NCI-H446 treated with DMSO at 0.1 percent for 48 hours (cell line): ENCODE measurements at places on chromosomes 5 and 9.

DNA sequence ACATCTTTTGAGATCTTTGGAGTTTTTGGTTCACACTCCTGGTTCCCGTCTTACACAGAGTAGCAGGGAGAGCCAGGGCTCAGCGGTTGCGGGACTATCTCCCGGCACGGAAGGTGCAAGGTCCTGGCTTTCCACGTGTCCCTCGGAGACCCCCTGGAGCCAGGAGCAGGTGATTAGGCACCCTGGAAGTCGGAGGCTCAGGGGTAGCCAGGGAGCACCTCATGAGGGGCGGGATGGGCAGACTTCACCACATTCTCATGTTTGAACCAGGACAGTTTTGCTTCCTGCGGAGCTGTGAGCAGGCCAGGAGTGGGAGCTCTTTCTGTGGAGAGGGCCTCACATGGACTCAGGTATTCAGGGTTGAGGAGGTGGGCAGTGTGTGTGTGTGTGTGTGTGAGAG lies 273.7 kb upstream of the IRX1 start:
- no peak for DNase-seq

- no peak for DNase-seq
Observed at GRCh38 chr5:89930591-89931392, 478.8 kb downstream of the CETN3 start.

- DNase-seq, result no peak
Observed at GRCh38 chr9:126317513-126317912, 9.1 kb upstream of the MVB12B start.

DNA sequence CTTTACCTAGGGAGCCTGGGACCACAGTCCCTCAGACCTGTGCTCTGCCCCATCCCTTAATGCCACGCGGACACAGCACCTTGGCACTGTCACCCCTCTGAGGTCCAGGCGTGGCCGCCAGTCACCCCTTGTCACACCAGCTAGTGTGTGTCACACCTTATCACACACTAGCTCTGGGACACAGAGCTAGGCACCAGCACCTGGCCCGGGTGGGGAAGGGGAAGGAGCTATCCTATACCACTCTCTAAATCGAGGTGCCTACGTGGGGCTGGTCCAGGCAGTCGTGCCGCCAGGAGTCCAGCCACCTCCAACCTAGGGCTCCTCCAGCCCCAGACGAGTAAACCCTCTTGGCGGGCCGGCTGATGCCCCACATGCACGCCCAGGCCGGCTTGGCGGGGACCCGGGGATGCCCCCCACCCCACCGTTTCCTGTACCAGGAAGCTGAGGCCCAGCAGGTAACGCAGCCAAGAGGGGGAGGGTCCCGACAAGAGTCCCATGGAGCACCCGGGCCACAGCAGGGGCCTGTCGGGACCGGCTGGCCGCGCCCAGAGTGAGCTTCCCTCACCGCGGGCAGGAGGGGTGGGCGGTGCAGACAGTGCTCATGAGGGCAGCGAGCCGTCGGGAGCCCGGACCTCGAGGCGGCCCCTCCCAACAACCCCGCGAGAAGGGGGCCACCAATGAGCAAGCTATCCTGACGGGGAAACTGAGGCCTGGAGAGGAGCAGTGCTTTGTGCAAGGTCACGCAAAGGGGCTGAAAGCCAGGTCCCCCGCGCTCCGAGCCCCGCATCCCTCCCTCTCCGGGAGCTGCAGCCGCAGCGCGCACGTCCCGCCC lies 550 bp downstream of the CORO2A start:
- no peak for DNase-seq

GRCh38 chr9:93136011-93136440 lies 2.0 kb upstream of the NINJ1 start:
- no peak for DNase-seq

- no peak for DNase-seq
Observed at GRCh38 chr9:33172256-33173238, 5.4 kb upstream of the B4GALT1 start.

GRCh38 chr5:110386782-110387181 lies 339.7 kb downstream of the TMEM232 start:
- peak; percentile 40 for DNase-seq

DNA sequence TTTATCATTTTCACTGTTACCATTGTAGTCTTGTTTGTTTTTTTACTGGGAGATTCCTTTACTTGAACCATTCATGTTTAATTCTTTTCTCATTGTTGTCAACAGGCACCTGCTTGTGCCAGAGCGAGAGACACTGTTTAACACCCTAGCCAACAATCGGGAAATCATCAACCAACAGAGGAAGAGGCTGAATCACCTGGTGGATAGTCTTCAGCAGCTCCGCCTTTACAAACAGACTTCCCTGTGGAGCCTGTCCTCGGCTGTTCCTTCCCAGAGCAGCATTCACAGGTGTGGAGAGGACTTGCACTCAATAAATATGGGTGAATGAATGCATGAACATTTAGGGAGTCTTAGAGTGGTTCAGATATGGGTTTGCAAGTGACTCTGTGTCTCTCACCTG lies 37.5 kb downstream of the NUP214 start:
- no peak for DNase-seq

GRCh38 chr9:112061152-112061740 lies 113.9 kb downstream of the SUSD1 start:
- no peak for DNase-seq

- DNase-seq, result no peak
Observed at GRCh38 chr9:21661626-21662025, 140.8 kb upstream of the MTAP start.

GRCh38 chr9:114524247-114524681 lies 19.0 kb upstream of the WHRN start:
- DNase-seq, result no peak

DNA sequence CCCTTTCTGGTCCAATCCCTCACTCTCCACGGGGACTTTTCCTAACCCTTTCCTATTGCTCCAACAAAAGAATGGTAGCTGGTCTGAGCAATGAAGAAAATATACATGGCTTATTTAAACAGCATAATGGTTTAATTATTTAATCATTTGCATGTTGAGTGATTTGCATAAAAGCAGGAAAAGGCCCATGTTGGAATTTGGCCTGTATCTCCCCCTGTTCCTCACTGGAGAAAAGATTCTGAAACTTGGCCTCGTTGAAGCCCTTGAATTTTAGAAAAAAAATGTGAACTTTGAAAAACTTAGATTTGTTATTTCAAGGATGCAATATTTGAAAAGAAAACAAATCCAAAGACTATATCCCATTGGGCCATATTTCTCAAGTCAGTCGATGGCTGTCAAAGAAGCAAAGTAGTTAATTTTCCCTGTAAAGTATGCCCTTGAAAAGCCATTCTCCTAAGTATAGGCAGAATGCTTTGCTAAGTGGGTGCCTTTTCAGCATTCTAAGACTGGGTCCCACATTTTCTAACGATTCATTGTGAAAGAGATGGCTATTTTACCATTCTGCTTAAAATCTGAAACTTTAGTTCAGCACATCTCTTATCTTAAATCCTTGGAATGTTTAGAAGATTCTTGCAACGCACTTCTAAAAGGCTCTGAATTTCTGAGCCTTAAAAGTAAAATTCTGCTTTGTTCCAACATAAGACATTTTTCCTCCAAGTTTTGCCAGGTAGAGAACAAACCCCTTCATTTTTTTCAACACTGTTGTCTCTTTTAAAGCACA lies 428.8 kb downstream of the ARHGEF28 start:
- no peak for DNase-seq

GRCh38 chr5:95835682-95836385 lies 13.3 kb upstream of the GLRX start:
- no peak for DNase-seq

GRCh38 chr9:82539146-82539545 lies 523.8 kb downstream of the RASEF start:
- no peak for DNase-seq

DNA sequence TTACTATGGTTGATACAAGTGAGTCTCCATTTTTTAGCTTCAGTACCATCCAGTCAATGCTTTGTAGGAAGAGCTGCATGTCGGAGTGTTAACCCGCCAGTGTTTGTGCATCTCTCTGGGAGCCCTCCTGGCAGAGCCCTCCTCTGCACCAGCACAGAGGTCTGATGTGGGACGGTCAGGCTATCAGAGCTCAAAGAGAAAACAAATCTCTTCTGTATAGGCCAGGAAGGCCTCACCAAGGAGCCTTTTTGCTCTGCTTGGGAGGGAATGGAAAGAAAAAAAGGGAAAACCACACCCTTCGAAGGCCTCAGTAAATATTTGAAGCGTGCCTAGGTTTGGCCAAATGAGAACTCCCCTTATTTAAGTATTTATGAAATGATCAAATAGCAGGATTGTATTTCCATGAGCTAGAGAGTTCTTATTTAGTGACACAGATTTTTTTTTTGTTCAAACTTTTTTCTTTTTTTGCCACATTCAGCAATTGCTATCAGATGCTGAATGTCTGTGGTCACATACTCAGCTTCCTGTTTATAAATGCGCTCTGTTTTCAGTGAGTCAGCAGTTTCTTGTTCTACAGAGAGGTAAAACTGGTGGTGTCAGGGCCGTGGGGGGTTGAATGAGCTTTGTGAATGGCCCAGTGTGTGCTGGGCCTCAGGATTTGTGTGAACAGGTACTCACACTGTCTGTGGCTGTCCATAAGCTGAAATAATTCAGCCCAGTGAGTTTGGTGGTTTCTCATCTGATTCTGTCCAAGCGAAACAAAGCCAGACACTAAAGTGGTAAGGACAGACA lies 226.6 kb downstream of the SNX18 start:
- no peak for DNase-seq

DNA sequence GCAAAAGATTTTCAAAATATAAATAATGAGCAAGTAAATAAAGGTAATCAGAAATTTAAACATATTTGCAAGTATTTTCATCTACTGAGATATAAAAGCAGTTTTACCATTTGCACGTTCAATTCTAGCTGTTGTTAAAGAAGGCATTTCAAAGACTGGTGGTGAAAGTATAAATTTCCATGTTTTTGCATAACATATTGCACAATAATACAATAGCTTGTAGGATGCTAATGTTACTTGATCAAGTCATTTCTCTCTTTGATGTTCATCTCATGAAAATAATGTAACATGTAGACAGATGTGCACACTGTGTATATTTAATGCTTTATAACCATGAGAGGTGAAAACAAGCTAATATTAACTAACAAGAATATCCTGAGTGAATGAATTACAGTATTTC lies 651.9 kb downstream of the CDH9 start:
- DNase-seq, result no peak

DNA sequence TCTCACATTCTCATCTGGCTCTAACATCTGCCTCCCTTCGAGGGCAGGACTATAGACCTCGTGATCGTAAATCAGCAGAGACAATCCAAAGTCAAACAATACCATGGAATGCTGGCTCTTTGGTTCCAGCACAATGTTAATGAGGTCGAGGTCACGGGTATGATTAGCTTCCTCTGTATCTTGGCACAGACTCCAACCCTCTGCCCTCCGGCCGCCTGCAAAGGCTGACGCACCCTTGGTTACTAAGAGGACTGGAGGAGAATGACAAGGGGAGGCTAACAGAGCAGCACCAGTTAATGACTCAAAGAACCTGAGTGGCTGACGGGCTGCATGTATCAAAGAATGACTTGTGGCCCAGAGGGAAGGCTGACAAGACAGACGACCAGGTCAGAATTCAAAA lies 10.1 kb downstream of the LHFPL2 start:
- no peak for DNase-seq

GRCh38 chr9:8764051-8764450 lies 964.5 kb upstream of the DMAC1 start:
- no peak for DNase-seq

GRCh38 chr5:79795764-79796398 lies 106.2 kb downstream of the CMYA5 start:
- no peak for DNase-seq

GRCh38 chr9:6845880-6846279 lies 88.1 kb downstream of the KDM4C start:
- DNase-seq, result no peak

GRCh38 chr5:93503598-93504067 lies 77.4 kb downstream of the NR2F1-AS1 start:
- DNase-seq, result no peak

DNA sequence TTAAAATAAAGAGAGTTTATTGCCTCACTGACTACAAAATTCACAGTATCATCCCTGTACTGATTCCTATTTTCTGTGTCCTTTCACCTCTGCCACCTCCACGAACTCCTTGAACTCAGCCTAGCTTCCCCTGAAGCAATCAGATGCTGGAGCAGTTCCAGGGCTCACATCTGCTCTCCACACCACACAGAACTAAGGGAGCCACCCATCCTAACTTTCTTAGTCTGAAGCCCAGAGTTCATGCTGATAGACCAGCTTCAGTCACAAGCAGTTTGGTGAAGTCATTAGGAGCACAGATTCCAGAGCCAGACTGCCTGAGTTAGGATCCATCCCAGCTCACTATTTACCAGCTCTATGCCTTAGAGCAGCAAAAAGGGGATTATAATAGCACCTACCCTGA lies 15.6 kb upstream of the EPB41L4A start:
- no peak for DNase-seq

DNA sequence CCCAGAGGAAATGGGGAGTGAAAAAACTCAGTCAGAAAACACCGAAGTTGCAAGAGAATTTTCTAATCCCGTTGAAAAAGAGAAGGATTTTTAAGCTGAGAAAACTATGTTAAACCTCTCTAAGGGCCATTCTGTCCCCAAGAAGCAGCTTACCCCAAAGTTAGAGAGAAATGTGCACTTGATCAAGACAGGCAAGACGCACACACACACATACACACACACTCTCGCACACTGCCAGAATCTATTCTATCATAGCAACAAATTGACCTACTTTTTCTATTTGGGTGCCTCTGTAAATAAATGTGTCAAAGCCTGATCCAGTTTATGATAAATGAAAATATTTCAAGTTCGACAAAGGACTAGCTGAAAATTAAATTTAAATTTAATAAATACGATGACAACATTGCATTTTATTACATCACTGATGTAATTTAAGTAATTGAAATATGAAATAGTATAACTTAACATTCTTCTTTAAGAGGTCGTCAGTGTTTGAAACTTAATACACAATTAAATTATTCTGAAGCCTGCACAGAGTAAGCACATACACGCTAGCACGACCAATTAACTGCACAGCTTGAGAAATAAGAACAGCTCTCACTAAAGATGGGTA lies 5.9 kb downstream of the NFIL3 start:
- DNase-seq, result no peak

GRCh38 chr5:122500245-122501088 lies 188.4 kb downstream of the SNCAIP start:
- peak; percentile 49 for DNase-seq

DNA sequence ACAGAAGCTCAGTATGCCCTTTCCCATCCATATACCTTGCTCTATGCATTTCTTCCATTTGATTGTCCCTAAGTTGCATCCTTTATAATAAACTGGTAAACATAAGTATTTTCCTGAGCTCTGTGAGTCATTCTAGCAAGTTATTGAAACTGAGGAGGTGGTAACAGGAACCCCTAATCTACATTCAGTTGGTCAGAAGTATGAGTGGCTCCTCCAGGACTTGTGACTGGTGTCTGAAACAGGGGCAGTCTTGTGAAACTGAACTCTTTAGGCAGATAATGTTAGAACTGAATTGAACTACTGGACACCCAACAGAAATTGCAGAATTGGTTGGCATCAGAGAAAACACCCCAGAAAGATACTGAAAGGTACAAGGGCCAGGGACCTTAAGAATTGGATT lies 133.1 kb upstream of the POU5F2 start:
- no peak for DNase-seq

- no peak for DNase-seq
Observed at GRCh38 chr9:124381170-124381945, 33.9 kb downstream of the PSMB7 start.

GRCh38 chr9:114742947-114743346 lies 61.0 kb upstream of the TEX48 start:
- no peak for DNase-seq

- no peak for DNase-seq
Observed at GRCh38 chr9:35702696-35703095, 13.0 kb upstream of the TPM2 start.

- DNase-seq, result no peak
Observed at GRCh38 chr5:131389096-131389868, 125.4 kb downstream of the CDC42SE2 start.

GRCh38 chr5:179767496-179768100 lies 26.2 kb upstream of the LTC4S start:
- DNase-seq, result no peak
